ENCODE measurements at places on chromosomes 5 and 9. TPM values are rescaled to one million over a fixed set of nuclear protein-coding genes. Genes with fewer than 3 reads are reported as not detected.
A peak's percentile ranks its signal among the peaks of the same experiment; 100 is the strongest.

DNA sequence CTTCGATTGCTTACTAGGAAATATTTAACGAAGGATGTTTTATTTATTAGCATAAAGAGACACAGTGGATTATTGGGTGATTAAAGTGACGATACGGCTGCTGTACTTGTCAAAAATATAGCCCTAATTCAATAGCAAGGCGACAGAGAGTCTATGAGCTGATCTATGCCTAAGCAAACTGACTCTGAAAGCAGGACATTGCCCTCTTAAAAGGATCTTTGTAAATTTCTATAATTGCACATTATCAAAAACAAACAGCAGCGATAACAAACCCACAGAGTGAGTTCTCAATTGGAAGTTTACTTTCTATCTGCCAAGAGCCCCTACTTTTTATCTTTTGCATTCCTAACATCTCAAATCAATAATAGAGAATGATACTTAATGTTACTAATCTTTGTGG lies 31.4 kb downstream of the TLX3 start:
- H3K4me3 ChIP-seq, result no peak overlapping the region
- no peak overlapping the region for H3K27ac ChIP-seq
- no peaks in the 10 kb centered on the region for H3K36me3 ChIP-seq
- no peaks in the 10 kb centered on the region for H3K4me1 ChIP-seq
- H3K27me3 ChIP-seq, result peaks cover 18% of the 10 kb centered on the region

- H3K27me3 ChIP-seq, result peaks cover 100% of the 10 kb centered on the region
- H3K36me3 ChIP-seq, result no peaks in the 10 kb centered on the region
- H3K4me3 ChIP-seq, result peak overlapping the region; percentile 39
- DNase-seq, result no peak
Observed at GRCh38 chr5:154476354-154477205, 1.4 kb downstream of the HAND1 start.

DNA sequence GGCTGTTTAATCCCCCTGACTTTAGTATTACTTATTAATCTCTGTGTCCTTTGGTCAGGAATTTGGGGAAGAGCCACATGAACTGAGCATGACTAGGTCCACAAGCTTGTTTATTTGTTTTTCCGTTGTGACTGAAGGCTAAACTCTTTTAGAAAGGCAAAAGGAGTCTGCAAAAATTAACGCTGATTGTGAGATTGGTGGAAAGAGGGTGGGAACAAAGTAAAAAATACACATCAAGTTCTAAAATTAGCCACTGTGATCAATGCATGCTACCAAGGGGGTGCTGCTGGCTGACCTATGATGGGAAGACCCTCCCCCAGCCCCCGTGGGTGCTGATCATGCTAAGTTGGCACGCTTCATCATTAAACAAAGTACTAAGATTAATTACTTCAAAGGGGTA lies 356.8 kb downstream of the ADGRV1 start:
- no peaks in the 10 kb centered on the region for H3K36me3 ChIP-seq
- no peak overlapping the region for H3K27ac ChIP-seq
- H3K27me3 ChIP-seq, result no peaks in the 10 kb centered on the region
- H3K4me1 ChIP-seq, result no peaks in the 10 kb centered on the region
- no peak overlapping the region for H3K4me3 ChIP-seq

DNA sequence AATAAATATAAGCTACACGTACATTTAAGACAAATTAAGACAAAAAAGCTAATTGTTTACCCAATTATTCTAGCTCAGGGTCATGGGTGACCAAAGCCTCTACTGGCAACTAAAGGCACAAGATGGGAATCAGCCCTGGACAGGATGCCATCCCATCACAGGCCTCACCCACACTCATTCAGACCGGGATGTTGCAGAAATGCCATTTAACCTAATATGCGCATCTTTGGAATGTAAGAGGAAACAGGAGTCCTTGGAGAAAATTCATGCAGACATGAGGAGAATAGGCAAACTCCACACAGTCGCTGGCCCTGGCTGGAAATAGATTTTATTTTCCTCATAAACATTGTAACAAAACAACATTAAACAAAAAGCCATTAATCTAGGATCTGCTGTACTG lies 2003.8 kb upstream of the CDH9 start:
- DNase-seq, result no peak
- H3K4me3 ChIP-seq, result no peak overlapping the region
- no peaks in the 10 kb centered on the region for H3K4me1 ChIP-seq
- no peaks in the 10 kb centered on the region for H3K36me3 ChIP-seq
- H3K27ac ChIP-seq, result no peak overlapping the region

GRCh38 chr5:131264451-131265099 lies 722 bp downstream of the CDC42SE2 start:
- no peaks in the 10 kb centered on the region for H3K27me3 ChIP-seq
- no peaks in the 10 kb centered on the region for H3K4me1 ChIP-seq
- peak overlapping the region; percentile 93 for H3K4me3 ChIP-seq
- H3K27ac ChIP-seq, result peak overlapping the region; percentile 84

GRCh38 chr5:112737070-112737462 lies 619 bp upstream of the APC start:
- H3K4me3 ChIP-seq, result peak overlapping the region; percentile 59
- H3K4me1 ChIP-seq, result no peaks in the 10 kb centered on the region
- DNase-seq, result no peak
- no peak overlapping the region for H3K27ac ChIP-seq
- H3K36me3 ChIP-seq, result peaks cover 2% of the 10 kb centered on the region

- no peak overlapping the region for H3K4me3 ChIP-seq
- H3K4me1 ChIP-seq, result no peaks in the 10 kb centered on the region
- H3K36me3 ChIP-seq, result no peaks in the 10 kb centered on the region
Observed at GRCh38 chr5:169395136-169395535, 94.2 kb upstream of the SLIT3 start.

DNA sequence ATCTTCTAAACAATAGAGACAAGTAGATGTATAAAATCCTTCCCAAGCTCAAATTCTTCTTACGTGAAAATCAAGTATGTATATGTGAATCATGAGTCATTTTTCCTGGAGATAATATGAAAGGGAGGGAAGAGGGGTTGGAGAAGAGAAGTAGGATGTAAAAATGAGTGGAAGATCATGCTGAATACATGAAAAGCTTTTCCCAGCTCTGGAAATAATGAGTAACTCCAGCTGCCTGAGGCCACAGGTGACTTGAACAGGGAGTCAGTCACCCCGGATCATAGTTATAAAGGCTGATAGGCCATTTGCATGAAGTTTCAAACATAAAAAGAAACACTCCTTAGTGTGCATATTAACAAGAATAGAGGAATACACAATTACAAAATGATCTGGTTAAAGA lies 486.7 kb downstream of the EFNA5 start:
- no peaks in the 10 kb centered on the region for H3K27me3 ChIP-seq
- no peaks in the 10 kb centered on the region for H3K36me3 ChIP-seq
- DNase-seq, result peak; percentile 9
- H3K27ac ChIP-seq, result no peak overlapping the region
- no peaks in the 10 kb centered on the region for H3K4me1 ChIP-seq

DNA sequence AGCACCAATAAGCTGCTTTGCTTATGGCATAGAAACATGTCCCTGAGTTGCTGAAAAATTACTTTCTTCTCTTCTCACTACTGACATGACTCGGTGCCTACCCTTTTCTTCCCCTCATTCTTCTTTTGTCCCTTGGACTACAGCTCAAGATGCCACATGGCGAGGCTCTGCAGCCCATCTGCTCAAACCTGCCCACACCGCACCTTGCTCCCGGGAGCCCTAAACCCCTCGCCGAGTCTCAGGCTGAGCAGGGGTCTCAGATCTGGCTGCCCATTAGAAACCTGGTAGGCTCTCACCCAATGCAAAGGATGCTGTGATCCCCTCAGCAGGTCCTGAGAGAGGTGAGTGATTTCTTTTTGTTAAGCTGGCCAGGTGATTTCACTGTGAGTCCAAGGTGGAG lies 251.7 kb upstream of the IRX1 start:
- no peaks in the 10 kb centered on the region for H3K27me3 ChIP-seq
- H3K36me3 ChIP-seq, result no peaks in the 10 kb centered on the region
- no peak overlapping the region for H3K27ac ChIP-seq

GRCh38 chr9:134402182-134402581 lies 75.9 kb downstream of the RXRA start:
- no peak overlapping the region for H3K4me3 ChIP-seq
- H3K36me3 ChIP-seq, result peaks cover 50% of the 10 kb centered on the region
- H3K4me1 ChIP-seq, result peaks cover 12% of the 10 kb centered on the region
- no peaks in the 10 kb centered on the region for H3K27me3 ChIP-seq

GRCh38 chr5:171931163-171931562 lies 75.3 kb downstream of the FBXW11 start:
- no peaks in the 10 kb centered on the region for H3K4me1 ChIP-seq
- H3K4me3 ChIP-seq, result no peak overlapping the region
- no peaks in the 10 kb centered on the region for H3K27me3 ChIP-seq
- peaks cover 2% of the 10 kb centered on the region for H3K36me3 ChIP-seq

- peak; percentile 85 for DNase-seq
- no peaks in the 10 kb centered on the region for H3K27me3 ChIP-seq
- H3K36me3 ChIP-seq, result no peaks in the 10 kb centered on the region
- no peak overlapping the region for H3K4me3 ChIP-seq
Observed at GRCh38 chr5:168600409-168600808, 21.2 kb upstream of the PANK3 start.

GRCh38 chr5:107464416-107464815 lies 206.3 kb downstream of the EFNA5 start:
- no peak overlapping the region for H3K27ac ChIP-seq
- no peaks in the 10 kb centered on the region for H3K36me3 ChIP-seq
- no peaks in the 10 kb centered on the region for H3K27me3 ChIP-seq
- DNase-seq, result no peak
- H3K4me3 ChIP-seq, result no peak overlapping the region

DNA sequence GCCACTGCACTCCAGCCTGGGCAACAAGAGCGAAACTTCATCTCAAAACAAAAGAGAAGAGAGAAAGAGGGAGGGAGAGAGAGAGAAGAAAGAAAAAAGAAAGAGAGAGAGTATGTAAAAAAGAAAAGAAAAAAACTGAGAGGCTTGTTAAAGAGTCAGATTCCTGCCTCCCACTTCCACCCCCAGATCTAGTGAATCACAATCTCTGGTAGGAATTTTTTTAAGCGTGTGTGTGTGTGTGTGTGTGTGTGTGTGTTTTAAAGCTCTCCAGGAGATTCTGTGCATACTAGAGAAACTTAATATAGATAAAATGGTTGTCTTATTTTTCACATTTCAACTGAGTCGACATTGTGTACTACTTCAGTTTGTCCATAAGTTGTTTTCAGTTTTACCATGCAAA lies 32.0 kb downstream of the SAR1B start:
- no peaks in the 10 kb centered on the region for H3K27me3 ChIP-seq
- peaks cover 14% of the 10 kb centered on the region for H3K36me3 ChIP-seq
- no peak overlapping the region for H3K27ac ChIP-seq
- no peak overlapping the region for H3K4me3 ChIP-seq
- DNase-seq, result no peak

GRCh38 chr9:5265939-5266338 lies 34.7 kb downstream of the INSL4 start:
- no peak overlapping the region for H3K4me3 ChIP-seq
- H3K4me1 ChIP-seq, result no peaks in the 10 kb centered on the region
- no peak overlapping the region for H3K27ac ChIP-seq
- no peaks in the 10 kb centered on the region for H3K36me3 ChIP-seq
- no peaks in the 10 kb centered on the region for H3K27me3 ChIP-seq
- no peak for DNase-seq

DNA sequence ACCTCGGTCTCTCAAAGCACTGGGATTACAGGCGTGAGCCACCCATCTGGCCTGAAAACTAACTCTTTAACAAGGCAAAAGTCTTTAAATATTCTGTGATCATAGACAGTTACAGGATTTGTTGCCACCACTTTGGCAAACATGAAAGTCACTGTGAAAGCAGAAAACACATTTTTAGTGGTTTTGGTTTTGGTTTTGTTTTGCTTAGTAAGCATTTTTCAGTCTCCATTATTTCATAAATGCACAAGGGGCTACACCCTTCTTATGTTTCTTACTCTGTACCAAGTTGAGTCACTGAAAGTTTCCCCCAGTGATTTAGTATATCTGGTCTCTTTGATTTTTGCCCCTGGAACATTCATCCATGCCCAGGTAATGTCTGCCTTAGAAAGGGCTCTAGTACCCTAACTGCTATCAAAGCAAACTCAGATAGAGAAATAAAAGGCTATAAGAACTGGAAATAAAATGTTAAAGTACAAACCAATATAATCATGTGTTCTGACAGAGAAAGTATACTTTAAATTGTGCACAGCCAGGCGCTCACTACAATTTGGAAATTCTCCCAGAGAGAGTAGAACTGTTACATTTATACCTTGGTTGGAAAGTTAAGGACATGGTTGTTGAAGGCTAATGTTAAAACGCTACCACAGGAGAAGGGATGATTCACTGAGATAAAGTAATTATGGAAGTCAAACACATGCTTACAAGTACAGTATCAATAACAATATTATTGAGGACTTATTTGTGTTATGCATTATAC lies 1022.5 kb upstream of the DMAC1 start:
- no peaks in the 10 kb centered on the region for H3K4me1 ChIP-seq
- no peak overlapping the region for H3K27ac ChIP-seq
- DNase-seq, result no peak
- no peaks in the 10 kb centered on the region for H3K36me3 ChIP-seq
- H3K4me3 ChIP-seq, result no peak overlapping the region

DNA sequence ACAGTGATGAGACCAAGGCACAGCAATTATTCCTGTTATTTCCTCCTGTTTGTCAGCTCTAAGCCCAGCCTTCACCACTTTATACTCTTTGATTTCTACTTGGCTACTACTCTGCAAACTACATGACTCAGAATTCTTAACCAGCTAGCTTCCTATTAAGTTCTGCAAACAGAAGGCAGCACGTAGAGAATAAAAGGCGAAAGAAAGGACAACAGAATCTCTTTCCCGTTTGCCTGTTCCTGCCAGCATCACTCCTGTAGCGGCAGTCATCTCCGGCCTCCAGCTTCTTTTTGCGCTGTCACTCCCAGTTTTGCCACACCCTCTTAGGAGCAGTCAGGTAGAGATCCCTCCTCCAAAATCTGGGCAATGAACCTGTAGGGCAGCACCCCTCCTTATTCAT lies 29.9 kb downstream of the DPYSL3 start:
- no peak overlapping the region for H3K27ac ChIP-seq
- H3K4me3 ChIP-seq, result no peak overlapping the region
- no peaks in the 10 kb centered on the region for H3K4me1 ChIP-seq
- DNase-seq, result no peak
- H3K27me3 ChIP-seq, result peaks cover 3% of the 10 kb centered on the region

DNA sequence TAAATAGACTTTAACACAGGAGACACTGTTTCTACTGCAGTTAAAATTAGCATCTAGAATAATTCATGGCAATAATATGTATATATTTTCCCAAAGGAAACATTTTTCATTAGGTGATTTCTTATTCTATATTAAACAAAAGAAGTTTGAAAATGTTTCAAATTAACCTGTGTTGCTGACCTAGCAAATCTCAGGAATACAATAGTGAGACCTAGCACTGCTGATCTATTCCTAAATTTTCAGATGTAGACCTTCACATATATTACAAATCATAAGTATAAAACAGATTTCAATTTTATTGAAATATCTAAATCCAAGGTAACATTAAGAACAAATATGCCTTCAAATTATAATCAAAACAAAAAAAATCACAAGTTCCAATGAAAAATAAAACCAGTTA lies 15.1 kb downstream of the LMBRD2 start:
- DNase-seq, result no peak
- H3K27ac ChIP-seq, result no peak overlapping the region
- peaks cover 22% of the 10 kb centered on the region for H3K36me3 ChIP-seq
- no peaks in the 10 kb centered on the region for H3K27me3 ChIP-seq

Gene C9orf153
- 0.22 TPM for polyA plus RNA-seq

Gene CCDC171
- polyA plus RNA-seq, result 3.7 TPM

Gene CER1
- polyA plus RNA-seq, result 0.06 TPM

Gene CTNND2
- 2.8 TPM for polyA plus RNA-seq

Gene TAS2R1
- not detected for polyA plus RNA-seq

Gene IFNA7
- polyA plus RNA-seq, result not detected

Gene LCN12
- 121 TPM for polyA plus RNA-seq

Gene IRX1
- 0.03 TPM for polyA plus RNA-seq

Gene PCDHB12
- polyA plus RNA-seq, result 1.2 TPM

Gene TAF11L5
- not detected for polyA plus RNA-seq

Gene DMAC1
- 46.5 TPM for polyA plus RNA-seq

Gene PDE6A
- polyA plus RNA-seq, result 1.0 TPM

Gene NUTM2G
- polyA plus RNA-seq, result 0.88 TPM

Gene ECM2
- polyA plus RNA-seq, result 9.8 TPM
